Fibroblast of mammary gland (primary cell): ENCODE measurements at places on chromosomes 12 and 14.

DNA sequence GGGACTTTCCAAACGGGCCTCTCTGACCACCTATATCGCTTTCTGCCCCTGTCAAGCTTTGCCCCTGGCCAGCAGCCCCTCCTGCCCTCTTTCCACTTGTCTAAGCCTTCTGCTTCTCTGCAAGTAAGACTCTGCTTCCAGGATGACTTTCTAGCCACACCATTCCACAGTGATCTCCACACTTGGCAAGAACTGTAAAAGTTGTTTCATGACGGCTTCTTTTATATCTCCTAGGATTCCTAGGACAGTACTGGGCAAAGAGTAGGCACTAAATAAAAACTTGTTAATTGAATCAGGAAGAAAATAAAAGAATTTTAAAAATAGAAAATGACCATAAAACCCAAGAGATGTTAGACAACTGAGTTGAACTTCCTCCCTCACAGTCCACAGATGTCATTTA, 1.8 kb upstream of the PTPN21 start:
- DNase-seq = no peak

DNA sequence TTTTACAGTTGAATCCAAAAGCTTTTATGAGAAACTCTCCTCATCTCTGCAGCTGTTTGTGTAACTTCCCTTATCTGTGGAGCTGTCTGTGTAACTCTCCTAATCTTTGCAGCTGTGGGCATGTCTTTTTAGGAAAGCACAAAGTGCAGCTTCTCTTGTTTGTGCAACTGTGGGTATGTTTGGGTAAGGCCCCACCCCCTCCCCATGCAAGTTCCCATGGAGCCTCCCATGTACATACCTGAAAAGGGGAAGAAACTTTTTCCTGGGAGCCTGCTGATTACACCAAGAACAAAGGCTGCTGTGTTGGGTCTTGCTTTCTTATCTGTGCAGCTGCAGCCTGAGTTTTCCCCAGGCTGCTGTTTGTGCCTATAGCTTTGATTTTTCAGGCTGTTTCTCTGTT, 42.7 kb upstream of the CDKN3 start:
- DNase-seq = no peak

GRCh38 chr14:98170575-98170974, 1101.4 kb downstream of the BCL11B start:
- DNase-seq = no peak

DNA sequence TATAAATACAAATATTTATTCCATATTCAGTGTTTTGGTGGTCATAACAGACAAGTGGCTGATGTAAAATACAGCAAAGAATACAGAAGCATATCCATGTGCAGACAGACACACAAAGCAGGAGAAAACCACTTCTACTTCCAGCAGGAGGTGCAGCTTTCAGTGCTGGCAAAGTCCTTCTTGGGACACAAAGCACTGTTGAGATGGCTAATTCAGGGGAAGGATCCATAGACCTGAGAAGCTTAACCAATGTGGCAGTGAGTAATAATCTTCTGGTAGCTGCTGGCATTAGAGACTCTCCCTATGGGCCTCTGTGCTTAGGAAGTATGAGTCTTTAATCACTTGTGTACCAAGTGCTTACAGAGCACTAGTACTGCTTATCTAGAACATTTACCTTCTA, 26.8 kb downstream of the AMN1 start:
- peak; percentile 46 for DNase-seq

DNA sequence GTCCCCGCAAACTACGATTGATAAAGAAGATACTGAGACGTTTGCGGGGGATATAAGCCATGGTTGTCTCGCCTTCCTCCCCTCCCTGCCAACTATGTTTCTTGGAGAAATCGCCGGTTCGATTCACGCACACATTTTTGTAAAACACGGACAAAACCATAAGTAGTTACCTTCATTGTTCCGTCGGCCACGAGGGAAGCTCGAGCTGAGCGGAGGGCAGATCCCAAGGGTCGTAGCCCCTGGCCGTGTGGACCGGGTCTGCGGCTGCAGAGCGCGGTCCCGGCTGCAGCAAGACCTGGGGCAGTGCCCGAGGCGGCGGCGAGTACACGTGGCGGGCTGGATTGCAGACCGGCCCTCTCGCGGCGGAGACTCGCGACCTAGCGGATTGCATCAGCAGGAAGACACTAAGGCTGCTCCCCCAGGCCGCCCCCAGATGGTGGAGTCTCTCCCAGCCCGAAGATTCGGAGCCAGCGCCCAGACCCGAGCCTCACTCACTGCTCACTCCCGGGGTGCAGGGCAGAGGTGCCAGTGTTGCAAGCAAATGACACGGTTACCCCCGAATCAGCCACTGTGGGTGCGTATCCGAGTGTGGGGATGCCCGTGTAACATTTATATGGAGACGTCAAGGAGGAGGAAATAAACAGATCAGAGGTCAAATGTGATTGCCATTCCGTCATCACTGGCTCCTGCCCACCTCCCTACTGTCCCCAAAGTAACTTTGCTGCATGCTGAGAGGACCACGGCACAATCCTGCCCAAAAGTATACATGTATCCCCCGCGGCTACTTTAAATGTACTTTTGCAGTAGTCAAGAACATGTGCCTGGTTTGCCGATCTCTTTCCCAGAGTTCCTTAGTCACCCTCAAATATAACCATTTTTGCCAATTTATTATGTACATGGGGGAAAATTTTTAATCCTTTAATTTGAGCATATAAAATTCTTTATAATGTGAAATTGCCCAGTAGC, at the start of gene BCAT1:
BCAT1 (minus strand) TSS at position 345 of the 966 bp plus-strand sequence; CDS start at position 176, 169 bp downstream.
- peak; percentile 77 for DNase-seq

- peak; percentile 12 for DNase-seq
Observed at GRCh38 chr12:90695415-90695814, 259.6 kb downstream of the CCER1 start.

- DNase-seq = no peak
Observed at GRCh38 chr14:50624447-50624846, 43.7 kb downstream of the SAV1 start.

DNA sequence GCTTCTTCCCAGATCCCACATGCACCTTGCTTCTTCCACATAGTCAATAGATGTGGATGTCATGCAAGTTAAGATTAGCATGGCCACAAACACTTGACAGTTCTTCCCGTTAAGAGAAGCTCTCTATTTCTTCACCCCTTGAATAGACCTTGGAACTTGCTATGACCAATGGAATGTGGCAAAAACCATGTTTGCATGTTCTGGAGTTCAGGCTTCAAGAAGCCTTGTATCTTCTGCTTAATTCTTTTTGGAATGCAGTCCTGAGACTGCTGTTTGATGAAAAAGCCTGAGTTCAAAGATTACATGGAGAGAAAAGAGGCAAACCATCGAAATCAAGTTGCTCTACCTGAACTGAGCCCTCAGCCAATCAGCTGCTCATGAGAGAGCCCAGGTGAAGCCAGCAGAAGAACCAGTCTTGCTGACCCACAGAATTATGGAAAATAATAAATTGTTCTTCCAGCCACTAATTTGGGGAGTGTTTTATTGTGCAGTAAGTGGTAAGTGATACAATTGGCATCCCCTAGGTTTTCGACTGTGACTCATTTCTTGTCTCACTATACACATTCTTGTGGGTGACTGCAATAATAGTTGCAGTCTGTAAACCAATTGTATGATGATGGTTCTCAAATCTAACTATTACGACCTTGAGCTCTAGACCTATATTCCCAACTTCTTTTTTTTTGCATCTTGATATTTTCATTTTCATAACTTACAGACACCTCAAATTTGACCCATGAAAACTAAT, 12.6 kb downstream of the RASSF9 start:
- DNase-seq = peak; percentile 67

DNA sequence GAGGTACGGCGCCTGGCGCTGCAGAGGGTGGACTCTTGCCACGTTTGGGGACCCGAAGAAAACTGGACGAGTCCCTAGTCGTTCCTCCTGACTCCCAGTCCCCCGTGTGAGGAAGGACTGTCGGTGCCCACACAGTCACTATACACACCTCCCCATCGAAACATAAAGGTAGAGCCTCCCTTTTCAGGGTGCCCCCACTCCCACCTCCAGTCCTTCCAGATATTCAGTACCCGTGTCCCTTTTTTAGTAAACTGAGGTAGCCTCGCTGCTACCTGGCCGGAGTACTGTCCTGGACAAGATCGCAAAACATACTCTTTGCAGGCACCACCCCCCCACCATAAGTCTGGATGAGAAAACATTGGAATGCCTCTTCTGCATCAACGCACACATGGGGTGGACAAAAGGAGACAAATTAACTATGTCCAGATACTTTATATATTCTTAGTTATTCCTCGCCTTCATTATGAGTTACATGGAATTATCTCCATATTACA, 610 bp upstream of the KMT2D start:
- DNase-seq = no peak

DNA sequence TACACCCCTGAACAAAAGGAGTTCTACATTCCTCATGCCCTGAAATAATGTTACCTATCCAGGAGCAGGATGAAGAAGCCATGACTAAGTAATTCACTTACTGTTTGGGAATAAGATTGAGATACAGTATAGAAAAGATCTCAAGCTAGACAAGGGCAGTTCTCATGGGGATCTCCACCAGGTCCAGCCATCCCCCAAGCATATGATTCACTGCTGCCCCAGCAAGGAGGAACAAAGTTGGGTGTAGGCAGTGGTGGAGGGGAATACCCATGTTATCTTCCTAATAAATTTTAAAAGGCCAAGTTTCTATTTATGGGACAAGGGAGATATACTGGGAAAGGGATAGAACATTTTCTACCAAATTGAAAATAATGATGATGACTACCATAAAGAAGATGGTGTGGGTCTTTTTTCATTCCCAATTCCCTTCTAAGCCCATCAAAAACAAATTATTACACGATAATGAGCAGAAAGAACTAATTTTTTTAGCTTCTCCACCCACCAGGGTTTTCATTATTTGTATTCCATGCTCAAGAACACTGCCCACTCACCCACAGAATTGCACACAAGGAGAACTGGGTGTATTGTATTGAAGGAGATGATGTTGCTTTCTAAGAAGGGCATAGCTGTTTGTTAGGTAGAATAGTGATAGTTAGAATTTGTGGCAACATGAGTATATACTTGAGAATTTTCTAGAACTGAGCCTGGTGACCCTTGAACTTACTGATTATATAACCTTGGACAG, 204.6 kb downstream of the BTG1 start:
- no peak for DNase-seq

GRCh38 chr14:67464879-67465278, 23.6 kb downstream of the TMEM229B start:
- DNase-seq = no peak

DNA sequence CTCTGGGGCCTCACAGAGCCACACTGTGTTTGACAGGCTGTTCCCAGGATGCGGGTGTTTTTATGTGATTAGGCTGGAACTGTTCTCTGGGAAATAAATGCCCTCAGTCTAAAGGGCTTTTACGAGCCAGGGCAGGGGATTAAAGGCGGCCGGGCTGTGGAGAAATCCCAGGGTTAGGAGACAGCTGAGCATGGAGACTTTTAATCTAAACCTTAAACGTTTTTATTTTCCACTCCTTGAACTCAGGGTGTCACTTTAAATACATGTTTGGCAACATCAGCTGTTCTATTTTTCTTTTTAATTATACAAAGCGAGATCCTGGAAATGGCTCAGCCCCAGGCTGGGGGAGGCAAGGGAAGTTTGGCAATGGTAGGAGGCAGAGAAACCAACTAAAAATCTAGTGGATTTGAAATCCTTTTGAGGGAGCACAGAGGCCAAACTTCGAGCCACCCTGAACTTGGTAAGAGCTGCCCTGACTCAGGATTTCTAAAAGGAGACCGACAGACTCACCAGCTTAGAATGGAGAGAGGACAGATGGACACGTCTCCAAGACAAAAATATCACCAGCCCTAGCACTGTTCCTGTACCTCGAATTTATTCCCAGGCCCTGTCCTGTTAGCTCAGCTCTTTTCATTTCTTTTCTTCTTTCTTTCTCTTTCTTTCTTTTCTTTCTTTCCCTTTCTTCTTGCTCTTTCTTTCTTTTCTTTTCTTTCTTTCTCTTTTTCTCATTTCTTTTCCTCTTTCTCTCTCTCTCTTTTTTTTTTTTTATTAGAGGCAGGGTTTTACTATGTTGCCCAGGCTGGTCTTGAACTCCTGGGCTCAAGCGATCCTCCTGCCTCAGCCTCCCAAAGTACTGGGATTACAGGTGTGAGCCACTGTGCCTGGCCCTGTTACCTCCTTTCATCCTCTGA, 15.8 kb upstream of the ORAI1 start:
- peak; percentile 37 for DNase-seq

GRCh38 chr14:94960285-94961001, 190.5 kb upstream of the GSC start:
- peak; percentile 1 for DNase-seq

DNA sequence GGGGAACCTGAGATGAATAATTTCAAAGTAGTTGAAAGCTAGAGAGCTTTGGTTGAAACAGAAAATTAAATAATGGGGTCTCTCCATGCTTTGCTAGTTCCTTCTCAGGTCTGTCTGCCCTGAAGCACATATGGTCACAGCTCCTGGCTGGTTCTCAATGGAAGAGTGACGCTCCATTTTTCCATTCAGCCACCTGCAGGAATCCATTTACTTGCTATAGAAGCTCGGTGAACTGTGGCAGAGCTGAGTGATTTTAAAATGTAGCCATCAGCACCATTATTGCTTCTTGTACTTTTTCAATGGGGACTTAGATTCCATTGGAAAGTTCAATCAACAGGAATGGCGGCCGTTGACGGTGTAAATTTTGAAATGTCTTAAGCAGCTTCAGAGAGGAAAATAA, 525.2 kb downstream of the GLT1D1 start:
- DNase-seq = no peak

DNA sequence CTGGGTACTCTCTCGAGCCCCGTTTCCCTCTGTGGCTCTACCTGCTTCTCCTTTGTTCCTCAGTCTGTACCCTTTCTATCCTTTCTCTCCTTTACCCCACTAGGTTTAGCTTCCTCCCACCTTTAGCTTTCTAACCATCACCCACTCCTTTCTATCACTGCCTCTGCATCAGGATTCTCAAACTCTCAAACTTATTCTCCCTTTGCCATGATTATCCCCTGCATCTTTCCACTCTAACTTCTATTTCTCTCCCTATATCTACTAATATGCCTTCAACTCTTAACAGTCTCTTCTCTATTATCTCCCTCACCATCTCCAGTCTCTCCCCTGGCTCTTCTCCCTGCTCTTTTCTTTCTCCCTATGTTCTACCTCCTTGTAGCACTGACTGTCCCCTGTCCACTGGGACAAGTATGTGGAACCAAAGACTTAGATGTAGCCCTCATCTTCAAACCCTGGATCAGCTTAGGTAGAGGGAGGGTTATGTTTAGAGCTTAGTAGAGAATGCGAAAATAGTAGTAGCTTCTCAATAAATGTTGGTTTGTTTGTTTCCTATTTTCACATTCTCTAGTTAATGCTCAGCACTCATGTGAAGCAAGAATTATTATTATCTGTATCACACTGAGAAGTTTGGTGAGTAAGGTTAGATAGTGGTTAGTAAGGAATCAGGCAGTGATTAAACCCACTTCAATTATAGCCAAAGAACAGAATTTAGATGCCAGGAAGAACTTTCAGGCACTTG, 3.4 kb downstream of the GDF11 start:
- no peak for DNase-seq

DNA sequence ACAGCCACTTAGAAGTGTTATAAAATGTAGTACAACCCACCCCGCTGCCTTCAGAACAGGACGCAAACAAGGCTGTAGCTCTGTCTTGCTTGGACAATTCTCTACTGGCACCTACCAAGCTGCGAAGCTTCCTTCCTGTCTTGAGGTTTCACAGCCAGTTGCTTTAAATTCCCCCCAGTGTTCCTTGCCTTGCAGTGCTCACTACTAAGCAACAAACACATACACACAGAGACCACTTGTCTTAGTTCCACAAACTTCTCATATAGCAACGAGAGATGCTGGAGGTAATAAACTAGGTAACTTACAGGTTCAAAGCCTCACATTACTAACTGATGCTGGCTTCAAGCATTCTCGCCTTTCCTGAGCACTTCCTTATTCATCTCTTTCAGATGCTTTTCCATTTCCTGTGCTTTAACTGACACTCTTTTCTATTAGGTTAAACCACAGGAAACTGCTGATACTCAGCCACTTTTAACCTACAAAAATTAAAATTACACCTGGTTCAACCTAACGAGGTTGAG, 91.5 kb upstream of the PTGDR start:
- no peak for DNase-seq
